ENCODE measurements at places on chromosomes 16 and 17.
A peak's percentile ranks its signal among the peaks of the same experiment; 100 is the strongest.

DNA sequence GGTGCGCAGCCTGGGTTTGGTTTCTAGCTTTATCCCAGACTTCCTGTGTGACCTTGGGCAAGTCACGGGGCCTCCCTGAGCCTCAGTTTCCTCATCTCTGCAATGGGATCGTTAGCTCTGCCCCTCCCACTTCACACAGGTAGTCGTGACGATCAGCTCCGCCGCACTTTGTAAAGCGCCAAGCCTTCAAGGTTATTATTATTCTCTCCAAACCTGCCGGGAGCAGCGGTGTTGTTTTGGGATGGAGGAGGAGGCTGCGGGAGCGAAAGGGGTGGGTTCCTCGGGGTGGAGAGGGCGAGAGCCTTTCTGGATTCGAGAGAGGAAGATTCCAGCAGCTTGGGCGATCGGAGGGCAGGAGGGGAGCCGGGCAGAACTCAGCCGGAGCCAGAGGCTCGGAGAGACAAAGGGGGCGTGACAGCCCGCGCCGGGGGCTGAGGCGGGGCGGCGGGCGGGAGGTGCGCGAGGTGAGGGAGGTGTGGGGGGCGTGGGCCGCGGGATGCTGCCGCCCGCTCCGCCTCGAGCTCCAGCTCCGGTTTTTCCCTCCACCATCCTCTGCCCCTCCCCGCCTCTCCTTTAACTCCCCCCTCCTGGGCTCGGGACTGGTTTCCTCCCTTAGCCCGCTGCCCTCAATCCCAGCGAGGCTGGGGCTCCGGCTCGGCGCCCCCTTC, at the start of gene EFNB3:
EFNB3 (plus strand) TSS at position 602 of the 668 bp plus-strand sequence. CDS start 397 bp downstream, outside the sequence.
- DNase-seq: peak; percentile 38

GRCh38 chr16:4556112-4556511, at the start of gene C16orf96:
C16orf96 (plus strand) TSS chr16:4556340; CDS start chr16:4556490, 150 bp downstream.
- no peak for DNase-seq

- no peak for DNase-seq
Measured at GRCh38 chr16:85911251-85911930, 12.4 kb downstream of the IRF8 start.

GRCh38 chr17:35775039-35775438, 14.4 kb downstream of the C17orf50 start:
- DNase-seq: no peak

DNA sequence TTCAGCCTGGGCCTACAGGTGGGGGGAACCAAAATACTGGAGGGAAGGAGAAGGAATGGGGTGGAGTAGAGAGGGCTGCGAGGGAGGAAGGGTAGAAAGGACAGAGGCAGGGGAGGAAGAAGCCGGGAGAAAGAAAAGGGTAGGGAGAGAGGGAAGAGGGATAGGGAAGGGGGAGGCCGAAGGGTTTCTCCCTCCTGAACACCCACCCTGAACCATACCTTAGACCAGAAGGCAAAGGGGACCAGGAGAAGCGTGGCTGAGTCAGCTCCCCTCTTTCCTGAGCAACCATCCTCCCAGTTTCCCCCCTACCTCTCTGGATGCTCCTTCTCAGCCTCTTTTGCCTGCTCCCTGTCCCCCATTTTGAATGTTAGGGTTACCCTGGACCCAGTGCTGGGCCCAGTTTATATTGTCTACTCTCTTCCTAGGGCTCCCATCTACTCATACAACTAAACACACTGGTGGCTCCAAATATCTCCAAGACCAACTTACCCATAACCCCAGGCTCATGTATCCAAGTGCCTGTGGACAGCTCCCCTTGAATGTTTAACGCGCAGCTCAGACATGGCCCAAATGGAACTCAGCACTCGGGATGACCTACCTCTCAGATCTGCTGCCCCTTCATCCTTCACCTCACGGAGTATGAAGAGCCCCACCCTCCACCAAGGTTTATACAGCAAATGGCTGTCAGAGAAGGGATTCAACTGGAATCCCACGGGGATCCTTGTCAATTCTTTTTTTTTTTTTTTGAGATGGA, 7.8 kb downstream of the TSPOAP1 start:
- no peak for DNase-seq

DNA sequence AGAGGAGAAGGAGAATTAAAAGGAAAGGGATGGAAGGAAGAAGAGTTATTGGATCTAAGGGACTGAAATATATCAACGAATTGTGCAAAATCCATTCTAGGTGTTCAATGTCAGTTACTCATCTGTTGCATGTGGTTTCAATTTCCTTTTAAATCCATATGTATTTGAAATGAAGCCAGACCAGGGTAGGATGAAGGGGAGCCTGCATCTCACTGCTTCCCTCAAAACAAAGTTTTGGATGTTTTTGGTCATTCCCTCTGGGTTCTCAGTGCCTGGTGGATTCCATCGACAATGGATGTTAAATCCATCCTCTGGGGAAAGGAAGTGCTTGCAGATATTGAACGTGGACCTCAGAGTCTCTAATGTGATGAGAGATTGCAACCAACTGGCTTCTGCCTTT, 103.5 kb upstream of the XYLT1 start:
- DNase-seq: no peak

- no peak for DNase-seq
Measured at GRCh38 chr17:72187556-72187955, 66.7 kb downstream of the SOX9 start.

GRCh38 chr17:41691031-41691777, 2.5 kb downstream of the EIF1 start:
- no peak for DNase-seq

DNA sequence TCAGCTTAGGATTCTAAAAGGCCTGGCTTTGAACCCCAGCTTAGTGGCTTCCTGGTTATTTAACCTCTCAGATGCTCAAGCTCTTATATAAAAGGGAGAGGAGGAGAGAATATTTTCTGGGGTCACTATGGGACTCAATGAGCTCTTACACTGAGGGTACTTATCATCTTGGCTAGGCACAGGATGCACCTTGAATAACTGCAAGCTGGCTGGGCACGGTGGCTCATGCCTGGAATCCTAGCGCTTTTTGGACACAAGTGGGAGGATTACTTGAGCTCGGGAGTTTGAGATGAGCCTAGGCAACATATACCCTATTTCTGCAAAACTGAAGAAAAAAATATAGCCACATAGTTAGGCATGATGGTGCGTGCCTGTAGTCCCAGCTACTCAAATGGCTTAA, 665.3 kb upstream of the RBFOX1 start:
- no peak for DNase-seq

DNA sequence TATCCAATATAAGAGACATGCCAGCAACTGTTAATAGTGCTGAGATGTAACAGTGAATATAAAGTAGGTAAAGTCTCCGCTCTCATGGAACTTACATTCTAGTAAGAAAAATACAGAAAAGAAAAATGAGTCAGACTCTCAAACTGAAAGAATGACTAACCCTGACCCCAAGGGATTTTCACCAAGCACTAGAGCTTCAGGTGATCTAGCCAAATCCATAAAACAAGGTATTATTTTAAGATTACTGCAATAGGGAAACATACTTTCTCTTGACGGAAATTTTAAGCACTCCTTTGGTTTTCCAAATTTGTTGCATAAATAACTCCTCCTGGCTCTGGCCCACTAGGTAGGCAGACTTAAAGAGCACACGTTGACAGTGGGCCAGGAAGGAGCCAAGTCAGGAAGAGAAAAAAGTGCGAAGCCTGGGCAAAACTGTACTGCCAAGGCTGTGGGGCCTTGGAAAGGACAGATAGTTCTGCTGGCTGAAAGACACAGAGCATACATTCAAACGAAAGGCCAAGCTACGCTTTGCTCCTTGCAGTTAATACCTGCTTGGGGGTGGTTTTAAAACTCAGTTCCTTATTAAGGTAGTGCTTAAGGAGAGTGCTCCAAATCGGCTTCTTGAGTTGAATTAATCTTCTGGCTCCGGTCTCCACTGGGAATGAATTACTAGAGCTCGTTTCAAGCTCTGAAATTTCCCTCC, 1.4 kb downstream of the GOT2 start:
- peak; percentile 74 for DNase-seq

DNA sequence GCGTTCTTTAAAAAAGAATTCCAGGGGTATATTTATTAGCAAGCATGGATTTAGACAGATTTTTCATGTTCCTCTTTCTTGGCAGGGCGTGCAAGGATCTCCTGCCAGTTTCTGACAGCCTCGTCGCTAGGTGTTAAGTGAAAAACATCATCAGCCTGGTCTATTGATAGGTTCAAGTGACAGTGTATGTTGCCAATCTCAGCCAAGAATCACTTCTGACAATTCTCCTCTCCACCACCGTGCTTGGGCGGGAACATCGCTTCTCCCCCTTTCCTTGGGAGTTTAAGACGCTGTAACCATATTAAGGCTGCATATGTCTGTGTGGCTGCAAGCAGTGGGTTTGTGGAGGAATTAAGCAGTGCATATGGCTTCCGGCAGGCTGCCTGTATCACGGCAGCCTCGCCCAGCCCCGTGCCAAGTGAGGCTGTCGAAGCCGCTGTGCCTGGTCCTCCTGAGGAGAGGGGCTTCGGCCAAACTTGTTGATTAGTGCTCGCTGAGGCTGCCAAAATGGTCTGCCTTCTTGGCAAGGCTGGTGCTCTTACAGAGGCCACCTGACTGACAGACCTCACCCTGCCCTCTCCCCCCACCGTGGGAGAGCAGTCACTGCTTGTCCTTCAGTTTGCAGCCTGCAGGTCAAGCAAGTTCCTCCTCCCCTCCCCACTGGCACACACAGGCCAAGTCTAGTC, 132.2 kb upstream of the MPHOSPH6 start:
- DNase-seq: no peak

DNA sequence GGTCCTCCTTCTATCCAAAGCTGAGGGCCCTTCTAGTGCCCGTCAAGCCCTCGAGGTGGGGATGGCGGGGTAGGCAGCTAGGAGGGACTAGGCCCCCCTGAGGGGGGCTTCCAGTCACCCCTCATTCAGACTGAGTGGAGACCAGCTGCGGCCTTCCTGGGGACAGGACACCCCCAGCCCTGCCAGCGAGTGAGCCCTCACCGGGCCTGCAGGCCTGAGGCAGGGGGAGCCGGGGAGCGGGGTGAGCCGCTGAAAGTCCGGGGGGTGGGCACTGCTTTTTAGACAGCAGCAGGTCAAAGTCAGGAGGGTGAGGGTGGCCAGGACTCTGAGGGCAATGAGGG, 8.7 kb upstream of the KREMEN2 start:
- no peak for DNase-seq

Measured in mammary epithelial cell (primary cell).